ENCODE measurements at places on chromosomes 7 and 10.

- no peak for DNase-seq
These were observed 6.0 kb downstream of the PRR15 start for GRCh38 chr7:29569648-29570047.

DNA sequence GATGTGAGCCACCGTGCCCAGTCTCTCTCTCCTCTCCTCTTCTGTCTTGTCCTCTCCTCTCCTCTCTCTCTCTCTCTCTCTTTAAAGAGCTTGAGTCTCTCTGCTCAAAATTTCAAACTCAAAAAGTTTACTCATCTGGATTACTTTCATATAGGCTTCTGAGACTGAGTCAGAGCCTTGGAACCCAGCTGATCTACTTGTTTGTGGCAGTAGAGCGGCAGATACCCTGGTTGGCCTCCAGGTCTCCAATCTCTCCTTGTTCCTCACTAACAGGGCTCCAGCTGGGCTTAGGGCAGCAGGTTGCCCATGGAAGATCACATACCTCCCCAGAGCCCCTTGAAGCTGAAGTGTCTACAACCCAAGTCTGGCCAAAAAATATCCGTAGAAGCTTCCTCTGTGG is 51.0 kb downstream of the HHEX start:
- DNase-seq: no peak

DNA sequence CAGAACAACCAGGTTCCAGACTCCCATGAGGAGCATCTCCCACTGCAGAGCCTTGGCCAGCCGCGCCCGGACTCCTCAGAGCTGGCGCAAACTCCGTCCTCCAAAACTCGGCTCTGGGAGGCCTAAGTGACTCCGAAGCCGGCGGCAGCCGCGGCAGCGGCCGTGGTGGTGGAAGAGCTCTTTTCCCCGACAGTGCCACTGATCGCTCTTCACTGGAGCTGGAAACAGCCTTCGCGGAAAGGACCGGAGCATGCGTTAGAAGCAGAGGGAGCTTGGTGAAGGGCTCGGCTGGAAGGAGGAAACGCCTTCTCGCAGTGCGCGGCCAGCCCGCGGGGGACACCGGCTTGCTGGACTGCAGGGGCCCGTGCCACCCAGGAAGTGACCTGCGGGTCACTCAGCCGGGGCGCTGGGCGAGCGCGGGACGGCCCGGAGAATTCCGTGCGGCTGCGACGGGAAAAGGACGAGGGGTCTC is 5.0 kb upstream of the HOXA13 start:
- no peak for DNase-seq

GRCh38 chr7:141291541-141291940 is 217.7 kb downstream of the TMEM178B start:
- no peak for DNase-seq

DNA sequence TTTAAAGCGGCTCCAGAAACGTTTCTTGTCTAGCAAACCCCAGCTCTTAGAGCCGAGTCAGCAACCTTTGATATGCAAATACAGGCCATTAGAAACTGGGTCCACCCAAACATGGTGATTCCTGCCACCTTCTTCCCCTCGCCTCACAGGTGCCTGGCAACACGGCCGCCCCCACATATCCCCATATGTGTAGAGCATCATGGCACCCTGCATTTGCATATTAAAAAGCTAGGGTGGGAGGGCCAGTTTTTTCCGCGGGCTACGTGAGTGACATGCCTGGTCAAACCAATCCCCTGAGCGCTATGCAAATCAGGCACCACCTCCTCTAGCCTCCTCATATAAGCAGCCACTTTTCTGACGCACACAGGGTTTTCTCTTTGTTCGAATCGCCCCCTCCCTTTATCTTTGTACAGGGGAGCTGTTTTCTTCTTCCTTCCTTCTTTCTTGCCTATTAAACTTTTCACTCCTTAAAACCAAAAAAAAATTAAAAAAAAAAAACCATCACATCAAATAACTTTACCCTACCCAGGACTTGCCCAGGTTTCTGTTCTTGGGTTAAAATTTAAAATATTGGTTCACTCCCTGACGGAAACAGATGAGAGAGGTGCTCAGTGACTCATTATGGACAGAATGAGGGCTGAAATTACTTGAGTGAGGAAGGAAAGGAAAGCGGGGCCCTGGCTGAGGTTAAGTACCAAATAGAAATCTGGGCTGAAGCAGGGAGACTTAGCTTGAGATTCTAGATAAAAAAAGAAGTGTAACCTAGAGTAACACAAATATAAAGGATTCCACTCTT is 59.8 kb downstream of the COA1 start:
- DNase-seq: peak; percentile 62

- DNase-seq: no peak
These were observed 32.5 kb upstream of the TMEM273 start for GRCh38 chr10:49220679-49221078.
